ENCODE measurements at places on chromosomes 13 and 19.

DNA sequence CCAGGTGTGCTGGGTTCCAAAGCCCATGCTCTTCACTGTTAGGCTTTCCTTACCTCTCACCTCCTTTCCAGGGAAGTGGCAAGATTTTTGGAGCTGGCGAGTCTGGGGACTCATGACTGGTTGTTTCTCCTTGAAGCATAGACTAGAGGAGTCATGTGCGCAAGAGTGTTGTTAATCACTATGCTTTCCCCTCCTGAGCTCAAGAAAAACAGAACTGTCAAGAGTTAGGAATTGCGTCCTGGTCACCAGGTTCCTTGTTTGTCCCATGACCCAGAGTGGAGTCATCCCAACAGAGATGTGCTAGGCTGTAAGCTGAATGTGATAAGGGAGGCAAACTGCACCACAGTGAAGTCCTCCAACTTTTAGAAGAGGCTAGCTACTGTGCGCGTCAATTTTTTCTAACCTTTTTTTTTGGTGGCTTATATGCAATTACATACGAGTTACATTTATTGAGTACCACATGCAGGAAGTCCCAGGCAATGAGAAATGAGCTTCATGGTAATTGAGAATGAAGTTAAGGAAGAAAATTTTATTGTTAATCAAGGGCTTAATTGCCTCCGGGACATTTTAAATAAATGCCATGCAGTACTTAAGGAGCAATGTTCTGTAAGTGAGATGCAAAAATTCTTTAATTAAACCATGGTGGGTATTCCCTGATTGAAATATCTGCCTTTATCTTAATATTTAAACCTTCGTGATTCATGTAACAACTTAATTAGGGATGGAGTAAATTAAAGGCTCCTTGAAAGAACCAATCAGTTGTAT is 233.9 kb downstream of the ZIC5 start:
- DNase-seq, result no peak

DNA sequence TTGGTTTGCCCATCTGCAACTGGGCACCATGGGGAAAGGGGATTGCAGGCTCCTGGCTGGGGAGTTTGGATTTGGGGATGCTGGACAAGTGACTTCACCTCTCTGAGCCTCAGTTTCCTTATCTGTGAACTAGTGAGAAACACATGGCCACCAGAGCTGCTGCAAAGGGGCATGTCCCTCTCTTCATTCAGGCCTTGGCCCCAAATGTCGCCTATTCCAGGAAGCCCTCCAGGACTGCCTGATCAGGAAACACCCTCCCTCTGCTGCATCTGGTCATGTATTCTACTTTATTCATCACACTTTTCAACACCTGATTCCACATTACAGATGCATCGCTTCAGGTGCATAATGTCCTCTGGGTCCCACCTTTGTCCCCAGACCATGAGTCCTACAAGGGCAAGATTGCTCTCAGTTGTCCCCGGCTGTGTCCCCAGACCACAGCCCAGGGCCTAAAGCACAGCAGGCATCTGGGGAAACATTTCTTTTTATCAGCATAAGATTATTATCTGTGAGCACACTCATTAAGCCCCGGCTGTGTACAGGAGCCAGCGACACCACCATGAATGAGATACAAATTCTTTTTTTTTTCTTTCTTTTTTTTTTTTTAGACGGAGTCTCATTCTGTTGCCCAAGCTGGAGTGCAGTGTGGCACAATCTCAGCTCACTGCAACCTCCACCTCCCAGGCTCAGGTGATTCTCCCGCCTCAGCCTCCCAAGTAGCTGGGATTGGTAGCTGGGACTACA is 37.5 kb downstream of the ARRDC2 start:
- no peak for DNase-seq

DNA sequence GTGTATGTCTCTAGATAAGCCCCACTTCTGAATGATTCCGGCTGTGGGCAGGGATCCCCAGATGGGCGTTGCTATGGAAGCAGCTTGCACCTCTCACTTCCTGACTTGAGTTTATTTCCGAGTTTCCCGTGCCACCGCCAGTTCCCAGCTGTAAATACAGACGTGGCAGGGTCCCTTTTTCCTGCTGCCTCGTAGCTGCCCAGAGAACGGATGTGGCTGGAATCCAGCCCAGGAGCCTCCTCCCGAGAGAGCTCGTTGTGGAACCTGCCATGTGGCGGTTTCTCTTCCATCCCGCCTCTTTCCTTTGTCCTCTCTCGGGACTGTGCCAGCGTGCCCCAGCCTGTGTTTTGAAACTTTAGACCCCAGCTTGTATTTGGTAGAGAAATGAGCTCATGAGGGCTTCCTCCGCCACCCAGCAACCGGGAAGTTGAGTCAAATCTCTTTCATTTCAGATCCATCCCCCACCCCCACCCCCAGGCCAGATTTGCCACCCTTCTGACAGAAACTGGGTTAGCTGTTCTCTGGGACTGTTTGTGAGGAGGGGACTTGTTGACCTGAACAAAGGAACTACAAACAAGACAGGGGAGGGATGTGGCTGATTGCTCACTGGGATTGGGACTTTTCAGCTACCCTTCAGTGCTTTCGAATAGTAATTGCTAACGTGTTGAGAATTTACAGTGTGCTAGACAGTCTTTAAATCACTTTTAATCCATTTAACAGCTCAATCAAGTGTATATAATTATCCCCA is 96.6 kb downstream of the SIPA1L3 start:
- peak; percentile 94 for DNase-seq

DNA sequence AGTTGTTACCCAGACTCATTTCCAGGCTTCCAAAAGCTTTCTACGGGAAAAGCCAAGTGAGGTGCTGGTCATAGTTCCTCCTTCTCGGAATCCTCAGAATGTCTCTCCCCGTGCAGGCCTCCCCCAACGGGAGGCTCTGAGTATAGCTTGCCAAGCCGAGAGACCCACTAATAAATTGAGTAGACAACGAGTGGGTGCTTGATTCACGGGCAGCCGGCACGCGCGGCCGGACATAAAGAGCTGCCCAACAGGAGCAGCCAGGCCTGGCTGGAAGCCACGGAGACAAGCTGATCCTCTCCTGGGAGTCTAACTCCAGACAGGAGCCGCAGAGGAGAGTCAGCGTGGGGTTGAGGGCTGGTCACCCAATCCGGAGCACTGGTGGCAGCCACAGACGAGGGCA is 43.4 kb upstream of the MEDAG start:
- no peak for DNase-seq

DNA sequence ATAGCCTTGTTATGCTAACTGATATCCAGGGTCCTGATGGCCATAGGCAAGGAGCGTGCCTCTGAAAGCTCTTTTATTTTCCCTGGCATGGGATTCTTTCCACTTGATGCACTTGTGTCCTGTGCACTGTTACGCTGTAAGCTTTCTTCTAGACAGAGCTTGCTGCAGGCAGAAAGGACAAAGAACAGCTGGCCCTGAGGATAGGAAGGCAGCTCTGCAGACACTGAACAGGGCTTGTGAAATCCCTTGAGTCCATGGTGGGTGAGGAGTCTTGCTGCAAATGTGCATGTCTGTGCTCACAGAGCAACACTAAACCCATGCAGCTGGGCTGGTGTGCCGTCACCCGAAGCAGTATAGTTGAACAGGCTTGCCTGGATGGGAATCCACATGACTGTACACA is 126.6 kb downstream of the AKAP11 start:
- no peak for DNase-seq

- no peak for DNase-seq
Observed at GRCh38 chr13:45466359-45466758, 1.6 kb downstream of the COG3 start.

Data from NCI-H446 treated with DMSO at 0.1 percent for 48 hours (cell line).